Effector CD4-positive, alpha-beta T cell (primary cell): ENCODE measurements at places on chromosomes 13 and 19.

DNA sequence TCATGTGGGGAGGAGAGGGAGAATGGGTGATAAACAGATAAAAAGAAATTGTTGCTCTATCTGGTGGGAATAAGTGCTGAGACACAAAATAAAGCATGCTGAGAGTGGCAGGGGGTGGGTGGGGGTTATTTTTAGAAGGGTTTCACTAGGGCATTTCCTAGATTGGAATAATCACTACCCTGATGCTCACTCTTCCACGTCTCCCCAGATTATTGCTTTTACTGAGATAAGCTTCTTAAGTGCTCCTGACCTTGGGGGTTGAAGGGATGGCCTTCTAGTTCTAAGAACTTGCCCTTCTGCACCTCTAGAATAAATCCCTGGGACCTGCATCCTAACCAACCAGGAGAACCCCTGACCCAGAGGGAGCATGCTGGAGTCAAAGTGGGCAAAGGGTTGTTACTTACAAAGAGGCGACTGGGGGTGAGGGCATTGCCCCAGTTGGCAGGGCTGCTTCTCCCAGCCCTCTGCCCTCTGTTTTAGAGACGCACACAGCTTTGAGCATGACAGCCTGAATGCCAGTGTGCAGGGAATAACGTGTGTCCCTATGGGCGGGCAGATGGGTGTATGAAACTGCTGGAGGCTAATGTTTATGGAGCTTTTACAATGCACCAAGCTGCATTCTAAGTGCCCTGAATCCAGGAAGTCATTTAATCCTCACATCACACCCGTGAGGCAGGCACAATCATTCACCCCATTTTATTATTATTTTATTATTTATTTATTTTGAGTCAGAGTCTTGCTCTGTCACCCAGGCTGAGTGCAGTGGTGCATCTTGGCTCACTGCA, 743 bp downstream of the RDH8 start:
- DNase-seq = no peak

GRCh38 chr13:48580896-48581295, 48.0 kb upstream of the RCBTB2 start:
- DNase-seq = no peak

GRCh38 chr13:45933203-45933908, 81.8 kb upstream of the SIAH3 start:
- DNase-seq = no peak

- no peak for DNase-seq
Observed at GRCh38 chr13:27012482-27013197, 159.0 kb downstream of the USP12 start.

DNA sequence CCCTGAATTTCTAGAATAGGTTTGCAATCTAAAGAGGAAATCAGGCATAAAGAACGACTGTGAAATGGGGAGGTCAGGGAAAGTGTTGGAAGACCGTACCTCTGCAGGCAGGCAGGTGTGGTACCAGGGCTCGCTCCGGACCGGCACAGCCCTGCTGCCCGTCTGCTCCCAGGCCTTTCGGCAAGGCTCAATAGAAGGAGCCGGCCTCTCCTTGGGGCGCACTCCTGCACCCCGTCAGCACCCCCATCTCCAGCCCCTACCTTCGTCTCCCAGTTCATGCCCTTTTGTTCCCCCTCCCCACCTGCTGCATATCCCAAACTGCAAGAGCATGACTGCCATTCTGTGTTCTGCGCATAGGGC, 139.8 kb upstream of the SOX1 start:
- DNase-seq = no peak

GRCh38 chr13:38309397-38309796, 40.3 kb upstream of the UFM1 start:
- DNase-seq = no peak

DNA sequence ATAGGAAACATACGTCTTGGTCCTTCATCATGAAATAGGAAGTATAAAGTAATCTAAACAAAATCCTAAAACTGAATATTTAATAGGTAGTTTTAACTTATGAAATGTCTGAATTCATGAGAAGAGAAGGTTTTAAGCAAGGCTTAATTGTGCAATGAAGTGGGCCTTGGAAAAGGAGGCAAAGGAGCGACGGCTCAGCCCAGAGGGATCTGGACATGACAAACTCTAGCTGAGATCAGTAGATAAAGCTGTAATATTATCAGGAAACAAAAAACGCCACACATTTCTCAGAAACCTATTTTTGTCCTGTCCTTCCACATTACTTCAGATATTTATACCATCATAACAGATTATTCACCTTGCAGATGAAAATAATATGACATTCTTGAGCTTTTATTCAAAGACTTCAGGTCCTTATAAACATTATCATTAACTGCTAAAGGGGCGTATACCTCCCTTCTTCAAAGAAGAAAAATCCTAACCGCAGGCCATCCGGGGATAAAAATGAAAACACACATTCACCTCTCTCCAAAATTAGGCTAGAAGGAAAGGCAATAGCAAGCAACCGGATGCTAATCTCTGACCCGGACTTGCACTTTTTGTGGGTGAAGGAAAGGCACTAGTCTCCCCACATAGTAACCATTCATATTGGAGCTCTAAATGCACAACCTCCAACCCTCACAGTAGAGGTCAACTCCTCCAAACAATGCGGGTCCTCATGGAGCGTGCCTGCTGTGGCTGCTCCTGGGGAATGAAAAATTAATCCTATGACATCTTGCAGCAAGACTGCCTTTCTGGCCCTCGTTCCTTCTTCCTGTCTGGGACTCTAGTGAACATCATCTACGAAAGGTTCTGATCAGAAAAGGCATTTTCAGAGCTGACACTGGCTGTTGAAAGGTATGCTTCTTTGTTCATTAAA, 108.8 kb downstream of the TBC1D4 start:
- no peak for DNase-seq

- no peak for DNase-seq
Observed at GRCh38 chr19:40603071-40603388, 1.9 kb downstream of the LTBP4 start.
